D721Med (cell line): ENCODE measurements at places on chromosomes 6 and 20.

GRCh38 chr20:22998476-22998875 lies 36.6 kb upstream of the SSTR4 start:
- no peak for DNase-seq

DNA sequence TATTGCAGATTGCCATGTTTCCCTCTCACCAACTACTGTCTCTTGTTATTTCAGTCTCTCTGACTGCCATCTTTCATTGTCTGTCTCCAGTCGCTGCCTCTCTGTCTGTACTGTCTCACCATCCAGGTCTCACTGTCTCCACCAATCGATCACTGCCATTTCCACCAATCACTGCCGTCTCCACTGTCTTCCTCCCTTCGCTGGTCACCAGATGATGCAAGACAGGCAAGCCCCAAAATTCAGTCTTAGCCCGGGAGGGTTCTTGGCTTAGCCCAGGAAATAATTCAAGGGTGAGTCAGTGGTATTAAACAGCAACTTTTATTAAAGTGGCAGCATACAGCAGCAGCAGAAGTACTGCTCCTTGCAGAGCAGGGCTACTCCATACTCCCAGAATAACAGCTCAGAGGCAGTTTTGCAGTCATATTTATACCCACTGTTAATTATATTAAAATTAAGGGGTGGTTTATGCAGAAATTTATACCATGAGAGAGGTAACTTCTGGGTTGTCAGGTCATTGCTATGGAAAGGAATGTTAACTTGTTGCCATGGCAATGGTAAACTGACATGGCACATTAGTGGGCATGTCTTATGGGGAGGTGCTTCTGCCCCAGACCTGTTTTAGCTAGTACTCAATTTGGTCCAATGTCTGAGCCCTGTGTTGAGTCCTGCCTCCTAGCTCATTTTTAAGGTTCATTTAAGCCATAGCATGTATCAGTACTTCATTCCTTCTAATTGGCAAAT lies 23.0 kb upstream of the ECHDC1 start:
- no peak for DNase-seq

DNA sequence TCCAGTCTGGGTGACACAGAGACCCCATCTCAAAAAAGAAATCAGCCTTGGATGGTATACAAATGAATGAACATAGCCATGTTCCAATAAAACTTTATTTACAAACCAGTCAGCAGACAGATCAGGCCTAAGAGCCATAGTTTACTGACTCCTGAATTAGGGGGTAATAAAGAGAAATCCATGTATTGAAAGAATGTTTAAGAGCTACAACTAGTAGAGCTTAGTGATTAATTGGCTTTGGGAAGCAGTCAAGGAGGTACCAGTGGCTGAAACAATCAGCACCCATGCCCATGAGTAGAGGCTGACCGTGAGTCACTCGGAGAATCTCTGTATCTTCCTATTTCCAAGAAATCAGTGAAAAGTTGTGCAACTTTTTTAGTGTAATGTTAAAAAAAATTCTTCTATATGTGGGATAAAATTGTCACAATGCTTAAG lies 223.6 kb upstream of the RREB1 start:
- no peak for DNase-seq

DNA sequence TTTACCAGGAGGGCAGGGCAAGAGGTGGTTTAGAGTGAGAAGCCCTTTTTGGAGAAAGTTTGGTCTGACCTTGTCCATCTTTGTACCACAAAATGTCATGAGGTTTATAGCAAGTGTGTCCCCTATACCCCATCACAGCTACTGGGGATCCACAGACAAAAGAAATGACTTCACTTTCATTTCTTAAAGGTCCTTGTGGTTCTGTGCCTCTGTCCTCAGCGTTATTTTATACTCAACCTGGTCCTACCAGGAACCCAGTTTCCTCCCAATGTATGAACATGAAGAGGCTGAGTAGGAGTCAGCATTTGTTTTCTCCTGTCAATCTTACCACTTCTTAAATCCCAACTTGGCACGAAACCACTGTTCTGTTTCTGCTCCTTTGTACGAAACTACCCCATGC lies 157.6 kb downstream of the NFATC2 start:
- no peak for DNase-seq

GRCh38 chr6:122803171-122803661 lies 14.2 kb downstream of the SMPDL3A start:
- no peak for DNase-seq

DNA sequence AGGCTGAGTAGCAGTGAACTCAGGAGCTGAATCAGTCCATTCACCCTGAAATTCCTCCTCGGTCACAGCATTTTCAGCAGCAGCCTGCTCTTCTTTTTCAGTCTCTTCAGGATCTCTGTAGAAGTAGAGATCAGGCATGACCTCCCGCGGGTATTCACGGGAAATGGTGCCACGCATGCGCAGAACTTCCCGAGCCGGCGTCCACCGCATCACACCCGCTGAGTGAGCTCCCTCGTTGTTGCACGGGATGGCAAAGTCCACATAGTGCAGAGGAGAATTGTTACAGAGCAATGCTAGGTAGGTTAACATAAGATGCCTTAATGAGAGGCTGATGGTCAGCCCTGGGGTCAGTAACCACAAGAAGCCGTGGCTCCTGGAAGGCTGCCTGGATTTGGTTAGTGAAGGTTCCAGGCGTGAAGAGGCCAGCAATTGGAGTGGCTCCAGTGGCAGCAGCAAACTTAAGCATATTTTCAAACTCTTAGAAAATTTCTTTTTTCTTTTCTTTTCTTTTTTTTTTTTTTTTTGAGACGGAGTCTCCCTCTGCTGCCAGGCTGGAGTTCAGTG lies 113.5 kb upstream of the HDAC2 start:
- DNase-seq = no peak

- DNase-seq = no peak
Measured at GRCh38 chr6:1624058-1624850, 14.5 kb downstream of the FOXC1 start.

DNA sequence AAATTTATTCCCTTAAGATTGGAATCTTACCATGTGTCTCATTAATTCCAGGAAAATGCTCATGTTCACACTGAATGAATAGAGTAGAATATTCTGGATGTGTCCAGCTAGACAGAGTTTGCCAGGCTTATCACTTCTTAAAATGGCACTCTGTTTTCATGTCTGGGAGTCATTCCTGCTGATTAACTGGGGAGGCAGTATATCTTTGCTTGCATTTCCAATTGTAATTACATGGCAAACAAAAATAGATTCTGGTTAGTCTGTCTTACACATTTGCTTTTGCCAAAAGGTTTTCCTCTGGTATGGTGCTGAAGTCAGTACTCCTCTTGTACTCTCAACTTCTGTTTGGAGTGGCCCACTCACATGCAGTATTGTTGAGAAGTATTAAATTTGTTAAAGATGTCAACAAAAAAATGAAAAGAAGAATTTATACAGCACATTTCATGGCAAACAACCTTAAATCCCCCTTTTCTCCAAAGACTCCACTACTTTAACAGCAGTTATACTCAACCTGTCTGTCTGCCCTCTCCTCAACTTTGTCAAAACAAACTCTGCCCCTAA lies 70.2 kb downstream of the TENT5A start:
- DNase-seq = no peak

GRCh38 chr6:30683183-30683979 lies 3.1 kb downstream of the PPP1R18 start:
- DNase-seq = no peak

DNA sequence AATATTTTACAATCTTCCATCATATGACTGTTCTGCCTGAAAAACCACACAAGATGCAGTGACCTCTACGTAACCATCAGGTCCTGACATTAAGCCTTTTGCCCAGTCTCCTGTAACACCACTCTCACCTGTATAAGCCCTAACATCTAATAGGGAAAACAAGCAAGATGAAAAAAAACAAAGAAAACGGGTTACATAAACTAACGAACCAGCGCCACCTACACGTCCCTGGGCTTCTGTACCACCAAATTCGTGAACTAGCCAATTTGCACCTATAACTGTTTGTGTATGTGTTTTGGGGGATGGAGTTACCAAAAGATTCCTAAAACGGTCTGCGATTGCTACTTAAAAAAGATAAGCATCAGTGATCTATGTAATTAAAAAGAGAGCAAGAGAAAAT lies 70.2 kb downstream of the BLOC1S5 start:
- DNase-seq = no peak

DNA sequence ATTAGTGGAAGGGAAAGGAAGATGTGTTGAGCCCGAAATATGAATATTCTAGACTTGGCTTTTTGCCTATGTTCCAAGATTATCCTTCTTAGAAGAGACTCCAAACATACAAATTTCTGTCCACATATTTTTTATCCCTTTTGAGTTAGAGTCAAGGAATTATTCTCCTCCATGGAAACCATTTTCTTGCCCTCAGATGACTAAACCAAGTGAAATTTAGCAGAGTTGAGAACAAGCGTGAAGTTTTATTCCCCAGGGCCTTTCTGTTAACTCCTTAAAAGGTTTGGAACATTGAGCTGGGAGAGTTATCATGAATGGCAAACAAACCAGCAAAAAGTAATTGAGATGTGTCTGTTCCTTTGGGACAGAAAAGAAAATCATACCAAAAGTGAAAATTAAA lies 286.1 kb upstream of the PLCB4 start:
- no peak for DNase-seq

- no peak for DNase-seq
Measured at GRCh38 chr6:5732496-5732895, 274.2 kb downstream of the NRN1 start.

DNA sequence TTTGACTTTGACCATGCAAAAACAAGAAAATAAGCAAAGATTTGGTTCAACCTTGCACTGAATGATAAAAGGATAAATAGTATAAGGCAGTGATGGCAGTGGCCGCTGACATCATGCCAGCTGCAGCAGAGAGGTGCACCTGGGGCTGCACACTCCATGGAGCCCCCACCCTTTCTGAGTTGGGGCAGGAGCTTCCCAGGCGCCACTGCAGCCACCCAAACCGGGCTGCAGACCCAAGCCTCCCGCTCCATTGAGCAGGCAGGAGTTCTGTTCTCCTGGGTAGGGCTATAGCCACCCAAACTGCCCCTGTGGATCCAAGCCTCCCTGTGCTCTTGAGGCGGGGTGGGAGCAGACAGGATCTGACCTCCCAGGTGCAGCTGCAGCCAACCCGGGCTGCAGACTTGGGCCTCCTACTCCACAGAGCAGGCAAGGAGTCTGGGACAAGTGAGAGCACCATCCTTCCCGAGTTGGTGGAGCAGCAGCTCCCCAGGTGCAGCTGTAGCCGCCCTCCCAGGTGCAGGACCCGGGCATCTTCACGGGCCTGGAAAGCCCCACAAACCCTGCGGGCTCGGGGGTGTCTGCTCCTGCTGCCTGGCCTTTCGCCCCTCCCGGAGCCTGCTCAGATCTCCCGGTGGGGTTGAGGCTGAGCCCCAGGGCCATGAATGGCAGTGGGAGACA lies 537.9 kb downstream of the TENT5A start:
- DNase-seq = no peak

- no peak for DNase-seq
Measured at GRCh38 chr6:154814063-154814462, 80.8 kb downstream of the SCAF8 start.

GRCh38 chr6:42978487-42978838 lies 518 bp downstream of the PEX6 start:
- no peak for DNase-seq

DNA sequence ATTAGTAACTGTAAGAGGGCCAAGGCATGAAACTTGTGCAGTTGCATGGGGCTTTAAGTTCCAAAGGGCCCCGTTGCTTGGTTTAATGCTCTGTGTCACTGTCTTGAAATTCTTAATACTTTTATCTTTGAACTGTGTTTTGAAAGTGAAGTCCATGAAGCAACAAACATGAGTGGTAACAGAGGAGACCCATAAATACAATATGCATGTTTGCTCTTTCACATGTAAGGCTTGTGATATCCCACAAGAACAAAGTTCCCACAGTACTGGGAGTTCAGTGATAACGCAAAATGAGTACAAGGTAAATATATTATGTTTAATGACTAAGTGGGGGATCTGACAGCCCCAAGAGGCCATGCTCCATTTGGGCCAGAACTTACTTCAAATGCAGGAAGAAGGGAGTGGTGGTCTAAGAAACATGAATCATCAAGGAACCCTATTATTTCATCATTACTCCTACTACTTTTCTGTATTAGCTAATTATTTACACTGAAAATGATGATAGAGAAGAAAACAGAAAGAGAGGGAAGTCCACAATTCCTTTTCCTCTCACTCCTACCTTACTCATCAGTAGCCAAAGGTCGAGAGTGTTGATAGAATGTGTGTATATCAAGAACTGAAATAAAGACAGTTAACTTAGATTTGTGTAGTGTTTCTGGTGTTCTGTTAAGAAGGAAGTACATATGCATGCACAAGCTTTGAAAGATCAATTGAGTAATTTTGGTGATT lies 157.3 kb downstream of the PHF3 start:
- DNase-seq = no peak

DNA sequence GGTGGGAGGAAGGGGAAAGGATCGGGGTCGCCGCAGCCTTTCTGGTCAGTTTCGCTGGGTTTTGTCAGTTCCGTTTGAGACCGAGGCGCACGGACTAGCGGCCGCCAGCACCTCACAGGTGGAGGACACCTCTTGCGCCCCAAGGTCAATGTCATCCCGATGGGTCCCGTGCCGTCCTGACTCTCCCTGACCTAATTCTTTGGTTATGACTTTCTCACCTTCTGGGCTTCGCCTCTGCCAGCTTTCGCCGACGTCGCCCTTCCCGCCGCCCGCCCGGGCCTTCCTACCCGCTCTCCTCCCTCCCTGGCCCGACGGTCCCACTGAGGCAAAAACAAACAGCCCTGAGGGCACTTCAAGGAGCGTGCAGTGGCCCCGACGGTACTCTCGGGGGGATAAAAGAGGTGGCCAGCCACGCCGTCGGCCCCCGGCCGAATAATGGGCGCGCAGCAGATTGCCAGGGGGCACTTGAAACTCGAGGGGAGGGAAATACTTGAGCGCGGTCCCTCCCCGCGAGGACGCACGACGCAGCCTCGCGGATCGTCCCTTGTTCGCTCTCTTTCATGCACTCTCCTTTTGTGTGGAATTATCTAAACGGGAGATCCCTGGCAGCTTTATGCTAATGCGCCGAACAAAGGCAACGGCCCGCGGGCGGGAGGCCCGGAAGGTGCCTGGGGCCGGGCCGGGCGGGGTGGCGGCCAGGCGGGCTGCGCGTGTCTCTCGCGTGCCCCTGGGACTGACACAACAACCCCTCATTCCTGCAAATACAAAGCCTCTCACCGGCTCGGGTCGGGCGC lies 3.9 kb upstream of the INSM1 start:
- DNase-seq = no peak

- no peak for DNase-seq
Measured at GRCh38 chr6:28709478-28710349, 184.0 kb downstream of the GPX5 start.

GRCh38 chr6:96022225-96022624 lies 6.5 kb downstream of the FUT9 start:
- no peak for DNase-seq

DNA sequence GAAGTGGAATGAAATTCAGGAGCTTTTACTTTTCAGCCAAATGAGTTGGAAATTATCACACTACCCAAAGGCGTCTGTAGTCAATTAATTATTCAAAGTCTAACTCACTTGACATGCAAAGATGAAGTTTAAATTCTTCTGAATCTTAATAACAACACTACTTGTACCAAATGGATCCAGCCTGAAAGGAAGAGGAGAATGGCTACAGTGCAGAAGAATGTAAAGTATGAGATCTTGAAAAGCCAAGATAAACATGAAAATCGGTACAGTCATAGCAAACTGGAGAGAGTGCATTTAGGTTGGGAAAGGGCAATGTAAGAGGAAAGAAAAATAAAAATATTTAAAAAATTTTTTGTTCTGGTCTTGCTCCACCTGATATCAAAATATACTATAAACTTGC lies 195.5 kb downstream of the SIM1 start:
- no peak for DNase-seq
